H4 (cell line): ENCODE measurements at places on chromosomes 4 and X.

GRCh38 chr4:74931376-74931775 is 1.5 kb upstream of the PARM1 start:
- DNase-seq: no peak

GRCh38 chr4:107693132-107693531 is 26.9 kb downstream of the PAPSS1 start:
- no peak for DNase-seq

DNA sequence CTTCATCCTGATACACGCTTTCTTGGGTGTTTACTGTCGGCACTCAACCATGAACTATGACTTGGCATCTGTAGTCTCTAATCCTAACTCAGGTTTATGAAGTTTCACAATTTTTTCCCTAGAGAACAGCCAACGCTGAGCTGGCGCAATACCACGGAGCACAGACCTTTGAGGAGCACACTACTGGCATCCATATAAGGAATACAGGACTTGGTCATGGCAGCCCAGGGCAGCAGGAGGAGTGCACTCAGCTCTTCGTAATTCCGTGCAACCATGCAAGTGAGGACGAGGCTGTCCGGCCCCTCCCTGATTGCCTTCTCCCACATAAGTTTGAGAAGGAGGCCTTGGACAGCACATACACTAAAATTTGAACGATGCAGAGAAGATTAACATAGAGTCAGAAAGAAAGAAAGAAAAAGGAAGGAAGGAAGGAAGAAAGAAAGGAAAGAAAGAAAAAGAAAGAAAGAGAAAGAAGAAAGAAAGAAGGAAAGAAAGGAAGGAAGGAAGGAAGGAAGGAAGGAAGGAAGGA is 41.0 kb upstream of the PDLIM5 start:
- peak; percentile 98 for DNase-seq

DNA sequence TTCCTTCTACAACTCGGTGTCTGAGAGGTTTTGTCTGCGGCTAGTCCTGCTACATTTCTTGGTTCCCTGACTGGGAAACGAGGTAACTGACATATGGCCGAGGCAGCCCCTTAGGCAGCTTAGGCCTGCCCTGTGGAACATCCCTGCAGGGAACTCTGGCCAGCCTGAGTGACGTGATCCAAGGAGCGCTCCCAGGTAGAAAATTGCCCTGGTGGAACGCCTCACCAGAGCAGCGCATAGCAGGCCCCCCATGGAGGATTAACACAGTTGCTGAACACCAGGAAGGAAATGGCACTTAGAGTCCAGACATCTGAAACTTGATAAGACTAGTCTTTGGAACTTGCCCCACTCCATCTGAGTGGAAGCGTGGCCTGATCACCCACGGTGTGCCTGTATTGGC is 837.4 kb upstream of the NDST4 start:
- DNase-seq: no peak

DNA sequence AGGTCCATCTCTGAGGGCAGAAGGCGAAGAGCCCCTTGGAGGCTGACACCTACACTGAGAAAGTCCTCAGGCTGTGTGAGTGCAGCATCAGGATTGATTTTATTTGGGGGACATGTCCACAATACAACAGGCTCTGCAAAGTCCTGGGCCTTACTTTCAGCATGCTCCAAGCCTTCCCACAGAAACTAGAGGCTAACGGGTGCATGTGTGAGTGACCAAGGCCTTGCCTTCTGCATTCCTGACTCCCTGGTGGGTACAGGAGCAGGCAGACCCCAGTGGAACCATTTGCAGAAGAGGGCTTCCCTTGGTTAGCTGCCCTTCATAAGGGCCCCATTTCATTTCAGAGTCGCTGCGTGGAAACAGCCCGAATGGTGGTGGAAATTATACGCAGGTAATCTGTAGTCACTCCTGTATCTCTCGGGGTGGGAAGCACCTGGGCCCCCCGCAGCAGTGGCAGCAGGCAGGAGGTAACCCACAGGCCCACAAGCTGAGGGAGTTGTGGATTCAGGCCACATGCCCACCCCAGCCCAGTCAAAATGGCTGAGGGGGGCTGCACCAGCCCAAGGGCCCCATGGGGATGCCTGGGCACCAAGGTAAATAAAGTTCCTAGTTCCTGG is 37.7 kb downstream of the NSG1 start:
- no peak for DNase-seq

GRCh38 chrX:110374559-110374958 is 15.9 kb downstream of the RTL9 start:
- no peak for DNase-seq

- peak; percentile 29 for DNase-seq
These were observed 48.9 kb downstream of the FNIP2 start for GRCh38 chr4:158817562-158818296.

GRCh38 chrX:110145311-110145710 is 142.4 kb downstream of the TMEM164 start:
- no peak for DNase-seq

DNA sequence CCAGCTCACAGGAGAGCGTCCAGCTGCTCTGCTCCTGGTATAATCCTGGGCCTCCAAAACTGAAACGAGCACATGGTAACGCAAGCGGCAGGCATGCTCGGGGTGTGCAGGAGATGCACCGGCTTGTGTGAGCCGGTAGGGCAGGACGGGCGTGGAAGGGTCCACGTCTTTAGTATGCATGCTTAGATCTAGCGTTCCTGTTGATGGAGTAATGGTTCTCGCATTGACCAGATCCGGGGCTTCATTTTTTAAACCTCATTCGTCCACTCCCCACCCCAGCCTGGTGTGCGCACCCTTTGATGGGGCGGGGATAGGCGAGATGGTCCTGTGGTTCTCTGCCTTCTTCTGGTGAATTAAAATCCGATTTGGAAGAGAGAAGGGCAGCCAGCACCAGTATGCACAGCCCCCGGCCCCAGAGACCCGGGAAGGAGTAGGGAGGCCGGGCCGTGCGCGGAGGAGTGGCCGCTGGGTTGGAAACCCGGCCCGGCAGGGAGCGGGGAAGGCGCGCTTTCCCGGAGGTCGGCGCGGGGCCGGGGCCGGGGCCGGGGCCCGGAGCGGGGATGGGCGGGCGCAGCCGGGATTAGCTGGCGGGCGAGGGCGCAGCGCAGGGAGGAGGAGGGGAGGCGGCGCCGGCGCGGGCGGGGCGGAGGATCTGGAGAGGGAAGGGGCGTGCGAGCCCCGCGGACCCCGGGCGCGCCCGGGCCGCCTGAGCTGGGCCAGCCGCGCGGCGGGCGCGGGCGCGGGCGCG is 39.9 kb downstream of the FAM149A start:
- DNase-seq: no peak

- no peak for DNase-seq
These were observed 4.0 kb downstream of the DCLK2 start for GRCh38 chr4:150082241-150082640.

DNA sequence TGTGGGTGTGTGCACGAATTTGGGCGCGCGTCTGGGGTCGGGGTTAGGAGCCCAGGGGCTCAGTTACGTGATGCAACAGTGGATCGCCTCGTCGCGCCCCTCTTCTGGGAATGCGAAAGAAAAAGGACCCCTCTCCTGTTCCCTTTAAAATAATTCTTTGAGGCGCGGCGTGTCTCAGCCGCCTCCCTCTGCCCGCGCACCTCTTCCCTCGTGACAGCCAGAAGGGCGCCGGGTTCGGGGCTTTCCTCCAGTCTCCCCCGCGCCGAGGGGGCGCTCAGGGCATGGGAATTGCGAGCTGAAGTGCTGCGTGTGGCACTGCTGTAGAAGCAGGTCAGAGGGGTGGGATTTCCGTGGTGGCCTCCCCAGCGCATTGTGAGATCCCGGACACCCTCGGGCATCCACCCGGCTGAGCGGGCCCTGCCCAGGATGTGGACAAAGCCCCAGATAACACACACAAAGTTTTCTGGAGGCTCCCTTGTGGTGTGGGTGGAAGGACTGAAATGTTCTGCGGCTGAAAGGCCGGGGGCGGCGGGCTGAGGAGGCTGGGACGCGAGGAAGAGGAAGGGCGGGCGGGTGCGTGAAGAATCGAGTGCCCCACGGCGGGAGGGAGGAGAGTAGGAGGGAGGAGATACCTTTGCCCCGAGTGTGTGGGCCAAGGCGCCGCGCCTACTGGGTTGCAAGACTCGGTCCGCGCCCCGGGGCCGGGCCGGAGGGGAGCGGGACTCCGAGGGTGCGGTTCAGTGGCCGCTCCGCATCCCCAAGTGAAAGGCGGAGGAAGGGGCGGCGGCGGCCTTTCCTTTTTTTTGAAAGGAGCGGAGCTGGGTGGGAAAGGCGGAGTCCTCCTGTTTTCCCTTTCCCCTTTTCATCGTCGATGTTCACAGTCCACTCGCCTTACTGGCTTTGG is 752 bp downstream of the SEPTIN11 start:
- peak; percentile 19 for DNase-seq

- no peak for DNase-seq
These were observed 880.4 kb downstream of the PCDH18 start for GRCh38 chr4:136651932-136652331.

GRCh38 chr4:126874533-126874932 is 758.2 kb upstream of the INTU start:
- DNase-seq: no peak

DNA sequence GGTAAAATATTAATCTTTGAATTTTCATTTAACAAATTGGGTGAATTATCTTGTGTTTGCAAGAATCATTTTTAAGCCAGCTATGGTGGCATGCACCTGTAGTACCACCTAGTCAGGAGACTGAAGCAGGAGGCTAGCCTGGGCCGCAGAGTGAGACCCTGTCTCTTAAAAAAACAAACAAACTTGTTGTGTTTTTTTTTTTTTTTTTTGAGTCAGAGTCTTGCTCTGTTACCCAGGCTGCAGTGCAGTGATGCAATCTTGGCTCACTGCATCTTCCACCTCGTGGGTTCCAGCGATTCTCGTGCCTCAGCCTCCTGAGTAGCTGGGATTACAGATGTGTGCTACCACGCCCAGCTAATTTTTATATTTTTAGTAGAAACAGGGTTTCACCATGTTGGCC is 2.2 kb downstream of the TXLNG start:
- no peak for DNase-seq

- no peak for DNase-seq
These were observed 41.1 kb upstream of the IBSP start for GRCh38 chr4:87758270-87758669.

DNA sequence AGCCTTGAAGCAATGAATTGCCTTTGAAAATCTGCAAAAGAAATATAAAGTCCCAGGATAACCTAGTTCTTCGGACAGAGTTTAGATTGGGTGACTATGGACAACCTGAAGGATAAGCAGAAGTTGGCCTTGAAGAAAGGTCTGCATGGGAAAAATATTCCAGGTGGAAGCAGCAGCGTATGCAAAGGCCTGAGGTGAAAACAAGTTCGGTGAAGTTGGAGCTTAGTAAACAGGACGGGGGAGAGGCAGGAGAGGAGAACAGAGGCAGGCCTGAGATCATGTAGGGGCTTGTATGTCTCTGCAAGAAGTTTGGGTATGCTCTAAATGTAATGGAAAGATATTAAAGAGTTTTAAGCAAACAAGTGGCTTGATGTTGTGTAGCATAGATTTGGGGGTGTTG is 176.0 kb downstream of the ARHGAP24 start:
- DNase-seq: no peak

DNA sequence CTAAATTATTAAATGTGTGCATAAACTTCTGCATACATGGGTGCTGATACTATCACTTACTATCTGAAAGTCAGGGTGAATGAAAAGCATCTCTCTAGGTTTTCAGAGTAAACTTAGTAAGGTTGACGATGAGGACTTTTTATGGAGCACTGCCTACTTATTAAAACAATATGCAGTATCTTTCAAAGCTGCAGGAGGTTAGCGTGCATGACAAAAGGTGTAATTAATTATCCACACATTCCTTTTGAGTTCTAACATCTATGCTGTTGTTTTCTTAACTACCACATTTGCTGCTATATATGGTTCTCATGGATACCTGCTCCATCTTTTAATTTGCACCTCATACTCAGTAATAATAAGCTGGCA is 256.2 kb downstream of the FSTL5 start:
- no peak for DNase-seq

DNA sequence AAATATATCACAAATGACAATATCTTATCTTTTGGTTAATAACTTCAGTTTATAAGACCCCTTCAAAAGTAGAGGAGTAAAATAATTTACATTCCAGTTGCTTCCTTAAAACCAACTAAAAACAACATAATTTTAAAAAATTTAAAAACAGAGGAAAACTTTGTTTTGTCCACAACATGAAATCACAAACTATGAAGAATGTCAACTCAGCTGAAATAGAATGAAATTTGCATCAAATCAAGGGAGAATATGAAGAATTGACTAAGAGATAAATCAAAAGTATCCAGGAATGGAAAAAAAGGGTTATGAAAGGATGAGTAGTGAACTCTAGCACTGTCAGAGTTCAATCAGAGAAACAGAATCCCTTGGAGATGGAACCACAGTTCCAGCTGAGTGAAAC is 2.2 kb upstream of the YY2 start:
- DNase-seq: no peak

GRCh38 chr4:119543779-119544178 is 84.8 kb downstream of the PDE5A start:
- DNase-seq: no peak

- no peak for DNase-seq
These were observed 1131.5 kb downstream of the PCDH18 start for GRCh38 chr4:136400829-136401228.

GRCh38 chrX:5388087-5388486 is 840.6 kb downstream of the NLGN4X start:
- no peak for DNase-seq

DNA sequence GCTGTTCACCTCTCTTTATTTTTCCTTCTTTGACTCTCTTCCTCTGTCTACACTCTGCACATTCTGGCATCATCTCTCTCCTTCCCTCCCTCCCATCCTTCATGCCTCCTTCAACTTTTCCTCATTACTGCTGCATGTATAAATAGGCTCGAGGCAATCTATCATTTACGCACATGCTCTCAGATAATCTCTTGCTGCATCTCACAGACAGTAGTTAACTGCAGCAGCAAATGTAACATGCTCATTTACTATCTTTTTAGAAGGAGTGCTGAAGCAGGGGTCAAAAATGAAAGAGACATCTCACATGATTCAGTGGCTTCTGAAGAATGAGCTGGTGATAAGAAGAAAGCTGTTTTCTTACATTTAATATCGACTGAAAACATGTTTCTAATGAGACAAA is 127.7 kb downstream of the RASL11B start:
- no peak for DNase-seq

GRCh38 chr4:108783665-108784463 is 21.0 kb upstream of the ETNPPL start:
- peak; percentile 20 for DNase-seq

GRCh38 chr4:79199743-79200142 is 126.1 kb downstream of the NAA11 start:
- DNase-seq: no peak

- DNase-seq: peak; percentile 83
These were observed 535.5 kb downstream of the MID1IP1 start for GRCh38 chrX:39336671-39337311.

DNA sequence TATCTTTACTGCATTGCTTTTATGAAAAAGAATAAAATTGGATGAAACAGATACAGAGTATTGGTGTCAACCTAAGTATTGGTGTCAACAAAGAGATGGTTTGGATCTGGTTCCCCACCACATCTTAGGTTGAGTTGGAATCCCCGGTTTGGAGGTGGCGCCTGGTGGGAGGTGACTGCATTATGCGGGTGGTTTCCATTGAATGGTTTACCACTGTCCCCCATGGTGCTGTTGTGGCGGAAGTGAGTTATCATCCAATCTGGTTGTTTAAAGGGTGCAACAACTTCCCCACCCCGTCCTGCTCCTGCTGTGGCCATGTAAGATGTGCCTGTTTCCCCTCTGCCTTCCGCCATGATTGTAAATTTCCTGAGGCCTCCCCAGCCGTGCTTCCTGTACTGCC is 52.8 kb upstream of the CD99 start:
- no peak for DNase-seq

GRCh38 chr4:101807351-101807750 is 16.8 kb downstream of the BANK1 start:
- DNase-seq: no peak

GRCh38 chr4:94126669-94127068 is 81.0 kb upstream of the SMARCAD1 start:
- DNase-seq: peak; percentile 13

GRCh38 chr4:10083861-10084641 is 32.5 kb downstream of the WDR1 start:
- no peak for DNase-seq
